ENCODE measurements at places on chromosomes 12 and 14. TPM values are rescaled to one million over a fixed set of nuclear protein-coding genes. Genes with fewer than 3 reads are reported as not detected.

EGLN3 gene
- total RNA-seq = 1.3 TPM

SLC7A8 gene
- 0.15 TPM for total RNA-seq

LRIG3 gene
- total RNA-seq = 8.3 TPM

MYO1H gene
- total RNA-seq = not detected

FAM181A gene
- not detected for total RNA-seq

PRKD1 gene
- total RNA-seq = 7.7 TPM

CAPZA3 gene
- not detected for total RNA-seq

NUBPL gene
- total RNA-seq = 4.7 TPM
